ENCODE measurements at places on chromosomes 5 and 9.

DNA sequence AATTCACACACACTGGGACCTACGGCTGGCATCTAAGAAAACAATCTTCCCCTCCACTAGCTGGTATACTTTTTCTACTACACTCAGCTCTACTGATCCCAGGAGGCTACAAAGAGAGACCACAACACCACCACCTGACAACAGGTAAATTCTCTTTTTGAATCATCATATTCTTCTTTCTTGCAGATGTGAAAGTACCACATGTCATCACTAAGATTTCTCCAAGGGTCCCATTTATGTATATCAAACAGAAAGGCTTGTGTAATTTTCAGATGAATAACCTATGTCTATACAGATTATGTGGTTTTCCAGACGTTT, 25.1 kb downstream of the PUM3 start:
- DNase-seq: no peak

DNA sequence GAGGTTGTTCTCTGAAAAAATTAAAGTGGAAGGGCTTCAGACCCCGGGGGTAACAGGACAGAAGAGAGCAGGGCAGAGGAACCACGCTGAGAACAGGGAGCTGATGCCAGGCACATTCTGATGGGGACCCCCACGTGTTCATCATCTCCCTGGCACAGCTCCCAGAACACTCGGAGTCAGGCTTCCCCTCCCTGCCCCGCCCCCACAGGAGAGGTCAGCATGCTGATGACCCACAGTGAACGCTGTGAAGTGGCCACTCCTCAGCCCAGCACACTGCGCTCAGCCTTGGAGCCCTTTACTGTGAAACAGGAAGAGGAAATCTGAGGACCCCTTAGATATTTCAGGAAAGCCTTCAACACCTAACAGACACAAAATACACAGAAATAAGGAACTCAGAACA, 16.4 kb downstream of the RETREG1 start:
- DNase-seq: no peak

- peak; percentile 58 for DNase-seq
Measured at GRCh38 chr9:93302586-93303257, 118.8 kb downstream of the WNK2 start.

GRCh38 chr5:113663879-113664541, 150.5 kb downstream of the YTHDC2 start:
- no peak for DNase-seq
